Vagina (tissue), 2 donors: ENCODE measurements at places on chromosomes 4 and X. TPM values are rescaled to one million over a fixed set of nuclear protein-coding genes. Genes with fewer than 3 reads are reported as not detected.

The ABCG2 gene
- 7.4 TPM for total RNA-seq

The TKTL1 gene
- total RNA-seq, result not detected

The CISD2 gene
- total RNA-seq, result 11.3 TPM

The UNC5C gene
- total RNA-seq, result 12.0 TPM

The IRS4 gene
- total RNA-seq, result 0.74 TPM

GRCh38 chr4:2606960-2607506 lies 70.6 kb downstream of the FAM193A start:
- no peaks in the 10 kb centered on the region for H3K36me3 ChIP-seq
- no peak overlapping the region for H3K4me3 ChIP-seq
- H3K27ac ChIP-seq, result no peak overlapping the region
- peaks cover 33% of the 10 kb centered on the region for H3K4me1 ChIP-seq

GRCh38 chrX:10054396-10054795 lies 87.2 kb downstream of the CLDN34 start:
- H3K4me3 ChIP-seq, result no peak overlapping the region
- no peaks in the 10 kb centered on the region for H3K27me3 ChIP-seq
- peaks cover 25% of the 10 kb centered on the region for H3K4me1 ChIP-seq
- no peaks in the 10 kb centered on the region for H3K36me3 ChIP-seq
- no peak for DNase-seq

DNA sequence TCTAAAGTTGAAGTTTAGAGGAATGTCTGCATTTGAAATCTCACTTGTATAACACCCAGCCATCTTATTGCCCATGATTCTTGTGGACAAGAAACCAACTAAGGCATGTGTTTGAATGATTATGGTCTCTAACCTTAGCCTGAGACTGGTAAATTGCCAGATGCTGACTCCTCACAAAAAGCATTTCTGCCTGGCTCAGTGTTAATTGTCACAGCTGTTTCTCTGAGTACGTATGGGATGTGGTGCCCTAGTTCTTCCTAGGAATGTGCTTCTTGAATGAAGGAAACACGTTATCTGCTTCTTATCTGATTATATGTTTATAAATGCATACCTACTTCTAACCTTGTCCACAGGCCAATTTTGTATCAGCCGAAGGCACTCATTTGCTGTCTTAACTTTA lies 63.1 kb upstream of the NDP start:
- no peaks in the 10 kb centered on the region for H3K27me3 ChIP-seq
- DNase-seq, result no peak
- no peaks in the 10 kb centered on the region for H3K36me3 ChIP-seq
- H3K4me1 ChIP-seq, result no peaks in the 10 kb centered on the region
- no peak overlapping the region for H3K27ac ChIP-seq
- H3K4me3 ChIP-seq, result no peak overlapping the region

- no peak overlapping the region for H3K4me3 ChIP-seq
- no peak for DNase-seq
- H3K36me3 ChIP-seq, result no peaks in the 10 kb centered on the region
- no peaks in the 10 kb centered on the region for H3K27me3 ChIP-seq
- no peaks in the 10 kb centered on the region for H3K4me1 ChIP-seq
These were observed 25.6 kb downstream of the SLC16A2 start for GRCh38 chrX:74446876-74447275.

- no peaks in the 10 kb centered on the region for H3K27me3 ChIP-seq
- no peak for DNase-seq
- no peak overlapping the region for H3K4me3 ChIP-seq
- no peaks in the 10 kb centered on the region for H3K36me3 ChIP-seq
These were observed 110.0 kb downstream of the PSAPL1 start for GRCh38 chr4:7324651-7325121.

DNA sequence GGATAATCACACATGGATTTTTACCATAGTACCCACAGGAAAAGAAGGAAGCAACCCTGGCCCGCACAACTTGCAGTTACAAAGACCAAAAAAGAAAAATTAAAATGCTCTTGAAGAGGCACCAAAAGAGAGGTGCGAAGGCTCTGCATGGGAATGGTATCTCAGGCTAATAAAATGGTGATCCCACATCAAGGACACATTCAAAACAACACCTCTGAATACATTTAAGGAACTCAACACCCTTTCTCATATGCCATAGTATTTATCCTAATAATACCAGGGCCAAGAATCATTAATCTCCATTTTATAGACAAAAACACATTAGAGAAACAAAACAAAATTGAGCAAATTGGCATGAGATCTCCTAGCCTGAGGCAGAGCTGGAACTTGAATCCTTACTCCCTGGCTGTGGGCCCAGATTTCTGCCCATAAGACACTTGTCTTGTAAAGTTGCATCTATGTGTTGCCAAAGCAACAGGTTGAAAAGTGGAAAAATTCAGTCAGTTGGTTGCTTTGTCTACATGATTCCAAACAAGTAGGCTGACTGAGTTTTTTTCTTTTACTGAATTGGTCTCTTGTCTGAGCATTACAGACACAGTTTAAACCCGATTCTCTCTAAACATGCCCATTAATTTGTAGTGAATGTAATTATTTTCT lies 33.5 kb downstream of the GUCY2F start:
- H3K36me3 ChIP-seq, result no peaks in the 10 kb centered on the region
- no peak for DNase-seq
- H3K27ac ChIP-seq, result no peak overlapping the region
- H3K4me1 ChIP-seq, result no peaks in the 10 kb centered on the region
- H3K4me3 ChIP-seq, result no peak overlapping the region

DNA sequence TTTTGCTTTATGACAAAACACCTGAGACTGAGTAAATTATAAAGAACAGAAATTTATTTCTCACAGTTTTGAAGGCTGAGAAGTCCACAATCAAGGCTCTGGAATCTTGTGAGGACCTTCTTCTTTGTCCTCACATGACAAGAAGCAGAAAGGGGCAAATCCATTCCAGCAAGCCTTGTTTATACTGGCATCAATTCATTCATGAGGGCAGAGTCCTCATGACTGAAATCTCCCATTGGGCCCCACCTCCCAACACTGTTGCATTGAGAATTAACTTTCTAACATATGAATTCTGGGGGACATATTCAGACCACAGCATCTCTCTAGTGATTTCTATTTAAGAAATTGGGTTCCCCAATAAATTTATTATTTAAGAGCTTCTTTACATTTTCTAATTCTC lies 395.4 kb downstream of the AR start:
- H3K4me1 ChIP-seq, result no peaks in the 10 kb centered on the region
- H3K36me3 ChIP-seq, result no peaks in the 10 kb centered on the region
- H3K4me3 ChIP-seq, result no peak overlapping the region
- H3K27me3 ChIP-seq, result no peaks in the 10 kb centered on the region

GRCh38 chrX:68254738-68255645 lies 178.3 kb downstream of the OPHN1 start:
- DNase-seq, result no peak
- no peaks in the 10 kb centered on the region for H3K36me3 ChIP-seq
- peaks cover 8% of the 10 kb centered on the region for H3K4me1 ChIP-seq
- H3K27me3 ChIP-seq, result no peaks in the 10 kb centered on the region
- no peak overlapping the region for H3K27ac ChIP-seq
- no peak overlapping the region for H3K4me3 ChIP-seq

GRCh38 chrX:18441780-18442367 lies 16.5 kb downstream of the CDKL5 start:
- no peak overlapping the region for H3K4me3 ChIP-seq
- no peak overlapping the region for H3K27ac ChIP-seq
- no peaks in the 10 kb centered on the region for H3K36me3 ChIP-seq
- no peak for DNase-seq
- H3K27me3 ChIP-seq, result no peaks in the 10 kb centered on the region

- no peaks in the 10 kb centered on the region for H3K36me3 ChIP-seq
- no peak overlapping the region for H3K27ac ChIP-seq
- H3K4me3 ChIP-seq, result no peak overlapping the region
- H3K4me1 ChIP-seq, result no peaks in the 10 kb centered on the region
- no peak for DNase-seq
These were observed 959 bp downstream of the SMPX start for GRCh38 chrX:21756785-21757529.

GRCh38 chr4:40124690-40125089 lies 68.0 kb downstream of the N4BP2 start:
- no peak overlapping the region for H3K4me3 ChIP-seq
- no peak for DNase-seq
- H3K4me1 ChIP-seq, result no peaks in the 10 kb centered on the region
- no peaks in the 10 kb centered on the region for H3K36me3 ChIP-seq

DNA sequence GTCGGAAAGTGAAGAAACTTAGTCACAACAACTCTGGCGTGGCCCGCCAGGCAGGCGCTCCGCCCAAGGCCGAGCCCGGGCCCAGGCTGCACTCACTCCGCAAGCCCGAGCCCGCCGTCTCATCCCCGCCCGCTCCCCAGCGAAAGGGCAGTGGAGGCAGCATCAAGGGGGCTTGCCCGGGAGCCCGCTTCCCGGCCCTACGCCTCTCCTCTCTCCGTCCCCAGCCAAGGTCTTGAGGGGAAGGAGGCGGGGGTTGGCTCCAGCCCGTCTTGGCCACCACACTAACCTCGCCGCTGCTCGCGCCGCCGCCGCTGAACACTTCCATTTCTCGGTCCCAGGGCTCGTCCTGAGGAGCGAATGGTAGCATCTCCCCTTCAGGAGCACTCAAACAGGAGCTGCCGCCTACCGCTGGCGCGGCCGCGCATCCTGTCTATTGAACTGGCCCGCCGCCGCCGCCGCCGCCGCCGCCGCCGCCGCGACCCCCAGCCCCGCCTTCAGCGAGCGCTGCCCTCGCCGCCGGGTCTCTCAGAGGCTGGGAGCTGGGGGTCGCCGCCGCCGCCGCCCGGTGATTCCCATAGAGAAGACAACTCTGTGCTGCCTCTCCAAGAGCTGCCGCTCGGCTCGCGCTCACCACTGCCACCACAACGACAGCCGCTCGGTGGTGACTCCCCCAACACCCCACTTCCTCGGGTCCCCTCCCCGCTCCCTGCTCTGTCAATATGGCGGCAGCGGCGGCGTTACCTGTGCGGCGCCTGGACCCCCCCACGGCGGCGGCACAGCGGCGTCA lies at the start of gene RPS6KA6:
Gene RPS6KA6 (minus strand): TSS at position 667 of the 787 bp plus-strand sequence. CDS start 300 bp downstream, at position 367.
- H3K4me3 ChIP-seq, result peak within 1 kb of the TSS; percentile 54
- H3K27ac ChIP-seq, result peak within 1 kb of the TSS; percentile 53
- H3K4me1 ChIP-seq, result no peaks in the 10 kb centered on the region
- H3K36me3 ChIP-seq, result no peaks in the 10 kb centered on the region

- no peak overlapping the region for H3K27ac ChIP-seq
- H3K4me1 ChIP-seq, result no peaks in the 10 kb centered on the region
- no peaks in the 10 kb centered on the region for H3K27me3 ChIP-seq
- H3K36me3 ChIP-seq, result no peaks in the 10 kb centered on the region
- no peak overlapping the region for H3K4me3 ChIP-seq
These were observed 30.5 kb upstream of the ENPP6 start for GRCh38 chr4:184248216-184248615.
